ENCODE measurements at places on chromosomes 6 and 20. TPM values are rescaled to one million over a fixed set of nuclear protein-coding genes. Genes with fewer than 3 reads are reported as not detected.

DNA sequence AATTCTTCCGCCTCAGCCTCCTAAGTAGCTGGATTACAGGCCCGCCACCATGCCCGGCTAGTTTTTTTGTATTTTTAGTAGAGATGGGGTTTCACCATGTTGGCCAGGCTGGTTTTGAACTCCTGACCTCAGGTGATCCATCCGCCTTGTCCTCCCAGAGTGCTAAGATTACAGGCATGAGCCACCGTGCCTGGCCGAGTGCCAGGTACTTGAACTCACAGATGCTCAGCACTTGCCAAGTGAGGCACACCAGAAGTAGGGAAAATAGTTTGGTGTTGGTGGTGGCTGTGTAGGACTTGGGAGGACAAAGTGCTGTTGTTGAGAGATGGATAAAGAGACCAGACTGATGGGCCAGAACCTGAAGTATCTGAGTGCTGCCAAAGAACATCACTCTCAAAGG is 40.0 kb upstream of the MBOAT1 start:
- DNase-seq = no peak

DNA sequence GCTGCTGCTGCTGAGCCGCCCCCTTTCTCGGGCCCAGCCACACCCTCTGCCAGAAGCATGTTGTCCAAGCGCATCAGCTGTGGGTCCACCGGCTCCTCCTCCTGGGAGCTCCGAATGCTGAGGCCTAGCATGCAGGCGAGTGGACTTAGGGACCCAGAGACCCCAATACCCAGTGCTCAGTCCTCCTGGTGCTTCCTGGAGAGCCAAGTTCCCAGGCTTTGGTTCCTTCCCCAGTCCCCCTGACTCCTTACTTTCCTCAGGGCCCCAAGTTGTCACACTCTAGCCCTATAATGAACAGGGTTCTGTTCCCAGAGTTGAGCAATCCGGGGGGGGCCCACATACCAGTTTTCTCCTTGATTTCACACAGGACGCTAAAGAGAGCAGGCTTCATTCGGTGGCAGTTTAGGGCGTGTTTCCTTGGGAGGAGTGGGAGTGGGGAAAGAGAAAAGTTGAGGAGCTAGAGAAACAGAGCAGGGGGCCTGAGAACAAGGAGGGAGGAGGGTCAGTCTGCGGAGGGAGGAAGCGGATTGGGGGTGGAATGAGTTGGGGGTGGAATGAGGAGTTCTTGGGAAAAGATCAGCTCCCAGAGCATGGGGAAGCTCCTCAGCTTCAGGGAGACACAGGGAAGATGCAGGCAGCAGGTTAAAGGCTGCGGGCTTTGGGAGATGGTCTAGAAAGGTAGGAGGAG is 1.5 kb downstream of the PBX2 start:
- DNase-seq = no peak

GRCh38 chr6:39065561-39065960 is 17.0 kb downstream of the GLP1R start:
- no peak for DNase-seq

The IL17A gene
- total RNA-seq = 0.12 TPM

The PRSS35 gene
- not detected for total RNA-seq

The GHRH gene
- total RNA-seq = not detected

GRCh38 chr6:17615794-17616193 is 15.7 kb downstream of the FAM8A1 start:
- DNase-seq = no peak
